Caudate nucleus (tissue), 63 donors: ENCODE measurements at places on chromosomes 2 and 18.

GRCh38 chr18:8238507-8238906 lies 370.7 kb upstream of the RAB12 start:
- no peak for DNase-seq

- DNase-seq: no peak
These were observed 545.7 kb downstream of the ZEB2 start for GRCh38 chr2:143974262-143974661.

GRCh38 chr2:9984871-9985480 lies 33.5 kb downstream of the GRHL1 start:
- no peak for DNase-seq

- no peak for DNase-seq
These were observed 88.5 kb downstream of the TCF4 start for GRCh38 chr18:55499526-55499925.

DNA sequence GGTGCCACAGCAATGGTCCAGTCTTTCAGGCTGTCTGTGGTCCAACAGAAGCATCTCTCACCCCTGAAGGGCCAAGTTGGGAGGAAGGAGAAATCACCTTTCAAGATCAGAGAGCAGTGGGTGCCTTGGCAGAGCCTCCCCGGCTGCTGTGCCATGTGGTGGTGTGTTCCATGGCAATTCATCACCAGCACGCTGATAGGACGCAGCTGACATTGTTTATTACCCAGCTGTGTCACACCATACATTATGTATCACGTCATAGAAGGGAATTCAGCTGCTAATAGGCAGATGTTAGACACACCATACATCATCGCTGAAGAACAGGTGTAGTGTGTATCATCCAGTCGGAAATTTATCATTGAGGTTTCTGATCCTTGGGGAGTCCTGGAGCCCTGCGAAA lies 29.6 kb upstream of the RPL31 start:
- no peak for DNase-seq

DNA sequence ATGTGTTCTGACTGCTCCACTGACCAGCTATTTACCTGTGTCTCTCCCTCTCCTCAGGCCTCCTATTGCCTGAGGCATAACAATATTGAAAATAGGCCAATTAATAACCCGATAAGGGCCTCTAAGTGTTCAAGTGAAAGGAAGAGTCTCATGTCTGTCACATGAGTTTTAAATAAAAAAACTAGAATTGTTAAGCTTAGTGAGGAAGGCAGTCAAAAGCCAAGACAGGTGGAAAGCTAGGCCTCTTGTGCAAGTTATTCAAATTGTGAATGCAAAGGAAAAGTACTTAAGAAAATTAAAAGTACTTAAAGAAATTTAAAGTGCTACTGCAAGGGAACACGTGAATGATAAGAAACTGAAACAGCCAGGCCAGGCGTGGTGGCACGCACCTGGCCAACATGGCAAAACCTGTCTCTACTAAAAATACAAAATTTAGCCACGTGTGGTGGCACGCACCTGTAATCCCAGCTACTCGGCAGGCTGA lies 44.9 kb upstream of the TAF4B start:
- no peak for DNase-seq

DNA sequence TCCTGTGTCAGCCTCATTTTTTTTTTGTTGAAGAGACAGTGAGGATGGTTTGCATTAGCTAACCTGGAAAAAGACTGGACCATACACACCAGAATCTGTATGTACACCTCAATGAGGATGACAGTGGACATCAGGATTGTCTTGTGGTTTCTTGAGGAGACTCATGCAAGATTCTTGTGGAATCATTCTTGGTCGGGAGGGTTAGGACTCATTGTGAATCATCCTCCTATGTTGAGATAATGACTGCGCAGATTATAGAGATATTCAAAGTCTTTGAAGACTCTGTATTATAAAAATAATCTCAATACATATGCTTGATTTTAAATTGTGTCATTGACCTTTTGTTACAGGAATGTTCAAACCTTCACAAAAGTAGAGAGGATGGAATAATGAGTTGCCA lies 49.1 kb upstream of the DOCK10 start:
- no peak for DNase-seq

DNA sequence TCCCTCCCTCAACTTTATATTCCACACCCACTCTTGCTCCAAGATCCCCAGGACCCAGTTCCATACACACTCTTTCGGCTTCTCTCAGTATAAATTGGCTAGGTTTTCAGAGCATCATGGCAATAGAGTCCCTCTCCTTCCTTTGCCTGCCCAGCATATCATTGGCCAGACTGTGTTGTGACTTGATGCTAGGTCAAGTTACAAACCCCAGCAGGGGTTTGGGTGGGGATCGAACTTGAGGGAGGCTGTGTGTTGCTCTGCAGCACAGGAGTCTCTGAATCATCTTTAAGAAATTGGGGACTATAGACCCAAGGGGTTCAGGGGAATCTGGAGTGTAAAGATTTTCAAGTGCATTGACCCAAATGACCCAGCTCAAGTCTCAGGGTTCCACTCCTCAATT lies 477.5 kb upstream of the MEIS1 start:
- DNase-seq: no peak
